Amniotic stem cell (primary cell): ENCODE measurements at places on chromosomes 7 and 10.

DNA sequence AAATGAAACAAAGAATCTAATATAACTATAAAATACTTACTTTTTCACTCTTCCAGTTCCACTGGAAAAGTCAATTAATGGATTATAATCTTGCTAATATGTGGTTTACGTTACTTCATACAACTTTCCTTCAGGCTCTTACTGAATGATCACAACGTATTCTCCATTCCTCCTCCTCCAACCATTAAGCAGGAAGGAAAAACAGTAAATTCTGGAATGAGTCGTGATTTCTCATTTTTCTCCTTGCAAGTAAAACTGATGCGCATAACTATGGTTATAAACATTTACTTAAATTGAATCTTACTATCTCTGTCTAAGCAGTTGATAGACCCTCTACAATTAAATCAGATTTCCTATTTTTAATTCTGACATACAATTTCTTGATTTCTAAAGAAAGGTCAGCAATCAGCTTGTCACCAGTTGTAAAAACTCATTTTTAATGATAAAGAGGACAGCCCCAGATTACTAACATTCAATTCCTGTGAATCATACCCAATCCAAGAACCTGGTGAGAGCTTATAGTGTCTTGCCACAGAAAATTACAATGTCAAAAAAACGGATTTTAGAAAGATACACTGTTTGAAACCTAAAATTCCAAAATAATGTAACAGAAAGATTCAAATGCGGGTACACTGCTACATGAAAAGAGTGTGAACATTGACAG, 64.3 kb downstream of the EZH2 start:
- DNase-seq = no peak

DNA sequence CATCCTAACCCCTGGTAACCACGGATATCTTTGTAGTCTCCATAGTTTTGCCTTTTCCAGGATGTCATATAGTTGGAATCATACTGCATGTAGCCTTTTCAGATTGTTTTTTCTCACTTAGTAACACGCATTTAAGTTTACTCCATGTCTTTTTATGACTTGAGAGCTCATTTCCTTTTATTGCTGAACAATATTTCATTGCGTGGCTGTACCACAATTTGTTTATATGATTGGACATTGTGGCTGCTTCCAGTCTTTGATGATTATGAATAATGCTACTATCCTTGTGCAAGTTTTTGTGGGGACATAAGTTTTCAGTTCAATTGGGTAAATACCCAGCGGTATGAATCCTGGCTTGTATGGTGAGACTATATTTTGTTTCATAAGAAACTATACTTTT, 60.8 kb downstream of the AOAH start:
- DNase-seq = no peak

GRCh38 chr7:139059905-139060304, 24.1 kb upstream of the ZC3HAV1L start:
- no peak for DNase-seq

DNA sequence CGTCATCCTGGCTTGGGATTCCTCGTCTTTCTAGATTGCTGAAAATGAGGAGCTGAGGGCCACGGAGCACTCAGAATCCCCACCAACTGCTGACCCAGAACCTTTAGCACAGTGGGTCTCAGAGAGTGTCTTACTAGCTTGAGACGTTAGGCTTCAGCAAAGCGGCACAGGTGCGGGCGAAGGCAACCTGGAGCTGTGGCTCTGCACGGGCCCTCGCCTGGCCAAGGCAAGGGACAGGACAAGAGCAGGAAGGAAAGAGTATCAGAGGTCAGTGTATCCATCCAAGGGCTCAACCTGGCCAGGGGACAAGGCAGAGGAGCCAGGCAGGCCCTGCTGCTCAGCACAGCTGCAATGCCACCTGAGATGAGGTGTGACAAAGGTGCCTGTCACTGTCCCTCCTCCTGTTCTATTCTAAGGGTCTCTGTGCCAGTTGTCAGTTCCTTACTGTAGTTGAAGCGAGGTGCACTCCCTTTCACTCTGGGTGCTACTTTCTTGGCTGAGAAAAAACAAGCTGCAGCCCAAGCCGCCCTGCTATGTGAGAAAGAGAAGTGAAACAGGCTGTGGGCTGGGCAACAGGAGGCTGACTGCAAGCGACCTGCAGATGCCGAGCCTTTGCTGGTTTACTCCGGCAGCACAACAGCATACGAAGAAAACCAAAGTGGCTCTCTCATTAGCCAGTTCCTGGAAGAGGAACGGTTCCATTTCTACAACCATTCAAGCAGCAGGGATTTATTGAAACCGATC, 33.3 kb upstream of the KDM7A start:
- no peak for DNase-seq

DNA sequence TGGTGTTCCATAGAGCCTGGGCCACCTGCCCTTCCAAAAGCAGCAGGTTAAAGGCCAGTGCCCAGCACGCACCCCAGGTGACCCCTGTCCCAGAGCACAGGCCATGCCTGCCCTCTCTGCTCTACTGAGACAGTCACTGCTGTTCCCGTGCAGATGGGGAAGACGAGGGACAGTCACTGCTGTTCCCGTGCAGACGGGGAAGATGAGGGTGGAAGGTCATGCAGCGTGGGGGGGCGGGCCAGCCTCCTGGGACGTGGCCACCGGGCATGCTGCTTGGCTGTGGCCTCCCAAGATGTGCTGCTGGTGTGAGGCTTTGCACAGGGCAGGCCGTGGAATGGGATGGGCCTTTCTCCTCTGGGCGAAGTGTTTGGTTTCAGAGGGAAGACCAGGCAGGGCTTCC, 18.4 kb downstream of the LRRC27 start:
- no peak for DNase-seq

- no peak for DNase-seq
These were observed 1.1 kb downstream of the KIAA1549 start for GRCh38 chr7:138979988-138980562.

DNA sequence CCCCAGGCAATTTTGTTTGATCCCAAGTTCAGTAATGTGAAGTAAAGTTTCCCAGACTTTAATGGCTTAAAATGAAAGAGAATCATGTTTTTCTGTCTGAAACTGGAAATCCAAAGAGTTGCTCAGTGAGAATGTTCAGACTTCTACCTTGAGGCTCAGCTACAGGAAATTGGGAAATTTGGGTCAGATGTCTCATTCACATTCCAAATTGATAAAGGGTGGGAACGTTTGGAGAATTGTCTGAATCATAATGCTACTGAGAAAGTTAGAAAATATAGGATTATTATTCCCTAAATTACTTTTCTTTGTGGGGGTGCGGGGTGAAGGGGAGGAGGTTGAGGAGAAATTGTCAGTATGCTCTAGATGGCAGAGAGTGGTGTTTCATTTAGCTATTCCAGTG, 773.9 kb downstream of the LRMDA start:
- no peak for DNase-seq

DNA sequence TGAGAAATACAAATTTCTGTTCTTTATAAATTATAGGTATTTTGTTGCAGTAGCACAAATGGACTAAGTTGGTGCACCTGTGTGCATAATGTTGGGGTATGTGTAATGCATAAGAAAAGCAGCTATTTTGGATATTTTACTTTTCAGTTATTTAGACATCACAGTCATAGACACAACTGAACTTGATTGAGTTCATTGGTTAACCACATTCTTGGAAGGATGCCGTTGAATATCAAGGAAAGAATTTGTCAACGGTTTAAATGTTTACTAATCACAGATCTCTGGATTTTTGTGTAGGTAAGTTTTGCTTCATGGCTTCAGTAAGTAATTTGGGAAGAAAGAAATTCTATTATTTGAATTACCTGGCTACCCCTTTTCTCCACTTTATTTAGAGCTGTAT, 4.1 kb downstream of the OTUD1 start:
- DNase-seq = no peak

GRCh38 chr7:158563911-158564662, 23.5 kb downstream of the PTPRN2 start:
- no peak for DNase-seq

- DNase-seq = no peak
These were observed 30.8 kb upstream of the CHST15 start for GRCh38 chr10:124124123-124124768.

- DNase-seq = no peak
These were observed 19.6 kb upstream of the PRKAG2 start for GRCh38 chr7:151896486-151896885.

DNA sequence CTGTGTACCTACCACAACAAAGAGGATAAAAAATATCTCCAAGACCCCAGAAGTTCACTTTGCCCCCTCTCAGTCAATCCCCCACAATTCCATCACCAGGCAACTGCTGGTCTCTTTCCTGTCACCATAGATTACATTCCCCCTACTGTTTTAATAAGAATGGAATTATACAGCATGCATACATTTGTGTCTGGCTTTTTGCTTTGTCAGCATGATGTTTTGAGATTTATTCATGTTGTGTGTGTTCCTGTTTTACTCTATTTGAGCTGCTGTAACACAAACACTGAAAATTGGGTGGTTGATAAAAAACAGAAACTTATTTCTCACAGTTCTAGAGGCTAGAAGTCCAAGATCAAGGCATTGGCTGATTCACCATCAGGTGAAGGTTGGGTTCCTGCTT, 214.5 kb upstream of the IGFBP3 start:
- DNase-seq = no peak

- DNase-seq = no peak
These were observed 159.0 kb upstream of the UNC5B start for GRCh38 chr10:71053169-71053895.

- no peak for DNase-seq
These were observed 388.9 kb downstream of the TNS3 start for GRCh38 chr7:47192978-47193377.

- no peak for DNase-seq
These were observed 181.3 kb downstream of the WDR11 start for GRCh38 chr10:121032460-121032859.

- DNase-seq = no peak
These were observed 294.4 kb upstream of the MKI67 start for GRCh38 chr10:128420623-128421022.

- DNase-seq = no peak
These were observed 103.2 kb upstream of the WAC start for GRCh38 chr10:28429573-28430216.

DNA sequence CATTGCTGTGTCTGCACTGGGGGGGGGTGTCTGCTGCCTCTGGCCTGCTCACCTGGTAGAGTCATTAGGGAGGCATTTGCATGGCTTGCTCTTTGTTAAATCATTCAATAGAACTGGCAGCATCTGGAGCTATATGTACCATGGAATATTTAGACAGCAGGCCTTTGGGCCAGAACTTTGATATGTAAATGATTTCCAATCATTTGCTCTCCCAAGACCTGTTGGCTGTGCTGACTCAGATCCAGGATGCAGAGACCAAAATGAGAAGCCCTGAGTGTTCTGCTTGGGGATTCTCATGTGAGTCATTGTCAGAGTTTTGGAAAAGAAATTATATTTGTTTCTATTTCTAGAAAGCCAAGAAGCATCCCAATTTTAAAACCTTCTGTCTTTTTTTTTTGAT, 257.6 kb upstream of the IGFBP3 start:
- DNase-seq = no peak

DNA sequence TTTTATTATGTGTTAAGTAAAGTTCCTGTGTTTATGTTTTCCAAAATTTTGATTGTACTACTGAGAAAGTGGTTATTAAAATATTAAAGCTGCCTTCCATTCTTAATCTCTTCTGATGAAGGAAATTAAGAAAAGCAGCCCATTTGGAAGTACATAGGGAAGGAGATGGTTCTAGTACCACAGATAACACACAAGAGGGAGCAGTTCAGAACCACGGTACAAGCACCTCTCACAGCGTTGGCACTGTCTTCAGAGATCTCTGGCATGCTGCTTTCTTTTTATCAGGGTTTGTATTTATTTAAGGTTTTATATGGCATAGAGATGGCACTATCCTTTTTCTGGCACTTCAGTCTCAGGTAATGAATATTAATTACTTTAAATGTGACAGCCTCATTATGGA, 111.6 kb downstream of the PHTF2 start:
- no peak for DNase-seq

- DNase-seq = no peak
These were observed 44.4 kb downstream of the CUBN start for GRCh38 chr10:17085011-17085725.

GRCh38 chr10:24603333-24603732, 120.4 kb downstream of the ARHGAP21 start:
- no peak for DNase-seq
